IPS DF 6.9 (cell line): ENCODE measurements at places on chromosomes 2 and 18.

GRCh38 chr18:34773961-34774766 lies 64.1 kb downstream of the DTNA start:
- H3K27me3 ChIP-seq = no peaks in the 10 kb centered on the region
- no peak overlapping the region for H3K27ac ChIP-seq
- no peaks in the 10 kb centered on the region for H3K4me1 ChIP-seq

- no peaks in the 10 kb centered on the region for H3K27me3 ChIP-seq
- no peak overlapping the region for H3K27ac ChIP-seq
- no peaks in the 10 kb centered on the region for H3K4me1 ChIP-seq
- DNase-seq = no peak
- H3K36me3 ChIP-seq = no peaks in the 10 kb centered on the region
Observed at GRCh38 chr2:144694456-144694855, 174.5 kb upstream of the ZEB2 start.

DNA sequence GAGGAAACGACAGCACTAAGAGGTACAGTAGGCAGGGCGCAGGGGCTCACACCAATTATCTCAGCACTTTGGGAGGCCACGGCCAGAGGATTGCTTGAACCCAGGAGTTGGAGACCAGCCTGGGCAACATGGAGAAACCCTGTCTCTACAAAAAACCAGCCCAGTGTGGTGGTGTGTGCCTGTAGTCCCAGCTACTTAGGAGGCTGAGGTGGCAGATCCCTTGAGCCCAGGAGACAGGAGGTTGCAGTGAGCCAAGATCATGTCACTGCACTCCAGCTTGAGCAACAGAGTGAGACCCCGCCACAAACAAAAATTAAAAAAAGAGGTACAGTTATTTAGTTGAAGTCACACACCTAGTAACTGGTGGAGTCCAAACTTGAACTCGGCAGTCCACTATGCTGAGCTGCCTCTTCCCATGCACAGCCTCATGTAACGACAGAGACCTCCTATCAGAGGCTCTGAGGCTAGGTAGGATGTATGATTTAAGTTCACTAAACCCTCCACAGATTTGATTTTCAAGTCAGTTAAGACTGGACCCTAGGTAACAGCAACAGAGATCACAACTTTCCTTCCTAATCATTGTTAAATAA lies 8.7 kb downstream of the STK17B start:
- no peak overlapping the region for H3K4me3 ChIP-seq
- no peak overlapping the region for H3K27ac ChIP-seq
- H3K4me1 ChIP-seq = no peaks in the 10 kb centered on the region; the same call in 1 of the 2 replicates

GRCh38 chr2:74653589-74653984 lies 460 bp upstream of the SEMA4F start:
- H3K36me3 ChIP-seq = no peaks in the 10 kb centered on the region
- H3K4me3 ChIP-seq = peak overlapping the region; percentile 38; the same call in 1 of the 2 replicates
- H3K27ac ChIP-seq = no peak overlapping the region
- H3K27me3 ChIP-seq = peaks cover 11% of the 10 kb centered on the region

- H3K4me3 ChIP-seq = no peak overlapping the region
- no peak overlapping the region for H3K27ac ChIP-seq
- H3K4me1 ChIP-seq = peaks cover 2% of the 10 kb centered on the region
Observed at GRCh38 chr2:54967269-54967668, 83.0 kb downstream of the RTN4 start.
